Brain pericyte (primary cell): ENCODE measurements at places on chromosomes 3 and 15.

GRCh38 chr15:78981532-78982313, 36.9 kb upstream of the CTSH start:
- no peak for DNase-seq

DNA sequence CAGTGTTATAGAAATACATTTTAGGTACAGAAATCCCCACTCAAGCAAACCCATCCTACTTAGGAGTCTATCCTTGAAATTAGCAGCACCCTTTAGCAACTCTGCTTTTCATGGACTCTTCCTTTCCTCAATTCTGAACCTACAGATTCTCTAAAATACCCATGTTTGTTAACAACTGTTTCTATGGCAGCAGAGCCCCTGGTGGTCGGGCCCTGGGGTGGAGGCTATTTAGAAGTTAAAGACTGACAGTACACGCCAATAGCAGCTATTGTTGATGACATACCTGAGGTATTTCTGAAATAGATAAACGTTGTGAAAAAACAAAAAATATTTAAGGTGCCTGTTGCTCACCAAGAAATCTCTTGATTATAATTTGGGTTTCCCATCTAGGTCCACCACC, 23.4 kb upstream of the NRG4 start:
- DNase-seq, result no peak

- no peak for DNase-seq
Measured at GRCh38 chr3:136414476-136414875, 164.3 kb downstream of the PCCB start.

DNA sequence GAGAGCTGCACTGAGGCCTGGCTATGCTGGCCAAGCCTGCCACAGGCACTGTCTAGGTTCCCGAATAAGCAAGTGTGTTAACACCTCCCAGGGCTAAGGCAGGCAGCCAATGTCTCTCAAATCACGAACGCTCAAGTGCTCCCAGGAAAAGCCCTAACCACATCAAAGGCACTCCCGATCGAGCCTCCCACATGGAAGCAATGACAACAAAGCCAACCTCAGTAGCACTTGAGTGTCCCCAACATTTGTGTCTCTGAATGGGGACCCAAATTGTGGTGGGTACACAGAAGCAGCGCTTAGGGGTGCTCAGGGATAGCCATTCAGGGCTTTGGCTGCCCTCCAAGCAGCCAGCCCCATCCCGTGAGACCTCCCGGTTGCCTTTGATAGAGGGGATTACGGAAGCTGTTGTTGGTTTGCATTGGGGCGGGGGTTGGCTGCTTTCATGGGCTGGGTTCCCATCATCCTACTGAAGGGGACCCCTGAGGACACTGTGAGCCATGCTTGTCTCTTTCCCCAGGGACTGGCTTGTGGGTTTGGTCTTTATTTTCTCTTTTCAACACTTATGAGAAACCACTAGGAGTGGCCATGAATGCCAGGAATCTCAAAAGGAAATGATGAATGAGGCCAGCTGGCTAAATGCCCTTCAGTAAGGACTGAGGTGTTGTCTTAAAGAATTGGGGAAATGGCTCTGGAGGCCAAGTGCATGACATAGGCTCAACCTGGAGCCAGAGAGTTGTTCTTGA, 234.1 kb upstream of the FEZF2 start:
- no peak for DNase-seq

DNA sequence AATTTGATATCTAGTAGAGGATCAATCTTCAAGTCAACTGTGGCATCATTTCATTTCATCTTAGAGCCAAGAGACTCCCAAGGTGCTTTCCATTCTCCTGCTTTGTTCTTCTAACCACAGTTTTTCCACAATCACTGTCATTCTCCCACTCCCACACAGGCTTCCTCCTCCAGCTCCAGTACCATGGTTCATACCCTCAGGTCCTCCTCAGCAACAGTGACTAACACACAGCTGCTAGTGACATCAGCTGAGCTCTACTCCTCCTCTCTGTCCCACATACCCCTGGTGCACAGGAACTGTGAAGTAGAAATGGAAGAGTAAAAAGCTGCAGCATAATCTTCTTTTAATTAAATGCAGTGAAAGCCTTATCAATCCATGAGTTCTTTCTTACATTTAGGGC, 200.2 kb upstream of the DPH6 start:
- DNase-seq, result no peak

DNA sequence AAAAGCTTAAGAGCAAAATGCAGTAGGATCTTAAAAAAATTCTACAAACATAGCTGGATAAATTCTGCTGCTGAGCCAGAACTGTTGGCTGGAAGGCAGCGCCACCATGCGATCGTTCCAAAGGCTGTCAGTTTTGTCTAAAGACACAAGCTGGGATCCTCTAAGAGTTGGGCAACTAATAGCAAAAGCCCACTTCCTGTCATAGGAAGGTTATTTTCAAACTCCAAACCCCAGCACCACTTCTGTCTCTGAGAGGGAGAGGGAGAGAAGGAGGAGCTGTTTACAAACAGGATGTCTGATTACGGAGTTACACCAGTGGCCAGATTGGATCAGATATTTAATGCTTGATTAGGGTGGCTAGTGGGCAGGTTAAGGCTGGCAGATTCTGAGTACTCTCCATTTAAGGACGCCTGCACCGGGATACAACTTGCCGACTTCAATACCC, 44.0 kb downstream of the EIF4E3 start:
- DNase-seq, result no peak

GRCh38 chr3:136503056-136503455, 249.1 kb downstream of the STAG1 start:
- no peak for DNase-seq

DNA sequence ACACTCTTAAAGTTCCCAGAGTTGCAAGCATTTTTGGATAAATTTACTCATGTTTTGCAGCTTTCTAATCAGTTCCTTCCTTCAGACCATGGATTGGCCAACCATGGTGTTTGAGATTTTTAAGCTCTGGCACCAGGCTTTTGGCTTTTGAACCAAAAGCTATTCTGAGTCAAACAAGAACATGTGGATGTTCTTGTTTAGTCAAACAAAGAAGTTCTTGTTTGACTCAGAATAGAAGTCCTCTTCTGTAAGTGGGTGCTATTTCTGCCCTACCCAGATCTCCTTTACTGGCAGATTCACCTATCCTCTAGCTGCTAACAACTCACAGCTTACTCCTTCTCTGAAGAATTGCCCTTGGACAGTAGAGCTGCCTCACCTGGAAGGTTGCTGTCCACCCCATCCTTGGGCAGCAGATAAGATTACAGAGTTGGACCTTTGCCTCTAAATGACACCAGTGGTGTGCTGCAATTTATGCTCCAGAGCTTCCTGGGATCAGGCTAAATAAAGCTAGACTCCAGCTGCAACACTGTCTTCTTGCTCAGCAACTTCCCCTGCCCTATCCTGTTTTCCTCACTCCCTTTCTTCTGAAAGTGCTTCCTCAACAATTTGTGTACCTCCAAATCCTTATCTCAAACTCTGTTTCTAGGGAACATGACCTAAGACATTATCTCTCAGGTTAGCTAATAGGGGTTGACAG, 65.6 kb downstream of the COL6A6 start:
- DNase-seq, result no peak

DNA sequence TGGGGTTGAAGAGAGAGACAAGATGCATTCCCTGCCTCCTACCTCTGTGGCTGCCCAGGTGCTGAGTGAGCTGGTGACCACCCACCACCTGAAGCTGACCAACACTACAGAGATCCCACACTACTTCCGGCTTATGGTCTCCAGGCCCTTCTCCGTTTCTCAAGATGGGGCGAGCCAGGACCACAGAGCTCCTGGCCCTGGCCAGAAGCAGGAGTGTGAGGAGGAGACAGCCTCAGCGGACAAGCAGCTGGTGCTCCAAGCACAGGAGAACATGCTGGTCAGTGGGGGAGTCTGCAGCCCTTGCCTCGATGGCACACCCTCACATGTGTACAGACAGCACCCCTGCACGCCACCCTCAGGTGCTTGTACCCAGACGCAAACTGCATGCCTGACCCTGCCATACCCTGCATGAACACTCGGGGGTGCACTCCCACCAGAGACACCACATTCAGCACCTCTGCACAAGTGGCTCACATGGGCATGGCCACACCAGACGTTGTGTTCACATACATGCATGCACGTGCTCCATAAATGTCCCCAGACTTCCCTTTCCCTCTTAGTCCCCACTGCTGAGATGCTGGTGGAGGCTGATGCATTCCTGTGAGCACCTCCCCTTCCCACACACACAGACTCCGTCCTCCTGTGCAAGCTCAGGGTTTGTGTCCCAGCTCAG, 19.0 kb downstream of the ACAA1 start:
- DNase-seq, result no peak

DNA sequence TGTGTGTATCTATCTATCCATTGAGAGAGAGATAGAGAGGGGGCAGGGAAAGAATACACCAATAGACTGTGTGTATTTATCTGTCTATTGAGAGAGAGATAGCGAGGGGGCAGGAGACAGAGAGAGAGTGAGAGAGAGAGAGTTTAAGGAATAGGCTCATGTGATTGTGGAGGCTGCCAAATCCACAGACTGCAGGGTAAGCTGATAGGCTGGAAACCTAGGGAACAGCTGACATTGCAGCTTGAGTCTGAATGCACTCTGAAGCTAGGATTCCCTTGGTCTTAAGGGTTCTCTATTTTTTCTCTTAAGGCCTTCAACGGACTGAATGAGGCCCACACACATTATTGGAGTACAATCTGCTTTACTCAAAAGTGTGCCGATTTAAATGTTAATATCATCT, 255.8 kb downstream of the EPHA3 start:
- DNase-seq, result no peak

DNA sequence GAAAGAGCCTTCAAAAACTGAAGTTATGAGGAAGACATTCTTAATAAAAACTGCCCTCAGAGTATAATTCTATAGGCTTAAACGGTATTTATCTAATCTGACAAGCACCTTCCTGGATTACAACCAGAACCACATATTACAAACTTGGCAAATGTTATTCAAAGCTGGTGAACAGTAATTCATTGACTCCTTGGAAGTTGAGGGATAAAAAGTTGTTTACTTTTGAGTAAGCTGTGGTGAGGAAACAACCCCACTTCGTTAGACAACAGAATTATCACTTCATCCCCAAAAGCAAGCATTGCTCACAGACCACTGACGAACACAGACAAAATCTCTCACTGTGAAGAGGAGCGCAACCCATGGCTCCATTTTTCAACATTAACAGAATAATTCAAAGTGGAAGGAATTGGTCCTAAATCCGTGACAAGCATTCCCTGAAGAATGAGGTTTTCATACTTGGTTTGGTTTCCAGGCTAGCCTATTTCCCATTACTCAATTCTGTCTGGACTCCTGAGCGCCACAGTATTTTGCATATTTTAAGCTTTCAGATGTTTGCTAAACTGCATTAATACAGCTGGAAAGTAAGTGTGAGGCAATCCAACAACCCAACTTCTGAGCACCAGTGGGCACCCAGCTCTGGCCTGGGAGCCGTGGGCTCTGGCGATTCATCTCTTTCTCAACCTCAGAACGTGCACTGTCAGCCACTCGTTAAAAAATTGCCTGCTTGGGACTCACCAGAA, 32.7 kb downstream of the LRIG1 start:
- no peak for DNase-seq

- DNase-seq, result no peak
Measured at GRCh38 chr3:126003447-126004190, 34.6 kb downstream of the ROPN1B start.

- no peak for DNase-seq
Measured at GRCh38 chr3:72165317-72165716, 380.4 kb upstream of the PROK2 start.

GRCh38 chr15:68797191-68797590, 23.5 kb downstream of the ANP32A start:
- DNase-seq, result no peak

DNA sequence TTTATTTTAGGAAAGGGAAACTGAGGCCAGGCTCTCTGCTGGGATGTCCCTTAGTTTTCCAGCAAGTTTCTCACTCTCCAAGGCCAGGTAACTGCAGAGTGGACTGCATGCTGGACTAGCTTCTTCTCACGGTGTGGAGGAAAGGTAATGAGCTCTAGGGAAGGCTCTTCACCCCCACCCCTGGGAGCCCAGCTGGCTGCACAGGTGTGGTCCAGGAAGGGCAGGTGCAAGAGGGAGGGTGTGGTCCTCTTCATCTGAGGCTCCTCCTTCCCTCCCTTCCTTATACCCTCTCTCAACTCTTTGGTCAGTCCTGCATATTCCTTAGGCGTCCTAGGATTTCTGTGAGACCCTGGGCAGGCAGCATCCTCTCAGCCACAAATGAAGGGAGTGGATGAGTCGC, 33.9 kb downstream of the RNU5B-1 start:
- no peak for DNase-seq

DNA sequence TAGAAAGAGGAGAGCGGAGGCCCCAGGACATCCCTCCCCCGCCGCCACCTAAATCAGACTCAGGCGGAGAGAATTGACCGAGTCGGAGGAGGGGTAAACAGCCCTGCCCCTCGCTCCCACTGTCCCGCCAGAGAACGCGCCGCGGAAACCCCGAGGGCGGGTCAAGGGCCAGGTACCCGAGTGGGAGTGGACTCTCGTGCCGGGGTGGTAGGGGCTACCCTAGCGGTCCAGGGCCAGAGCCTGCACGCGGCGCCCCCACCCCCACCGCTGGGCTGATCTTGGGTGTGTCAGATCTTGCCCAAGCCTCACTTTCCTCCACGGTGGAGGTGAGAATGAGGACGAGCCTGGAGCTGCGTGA, 19.0 kb downstream of the SPATA12 start:
- DNase-seq, result no peak

DNA sequence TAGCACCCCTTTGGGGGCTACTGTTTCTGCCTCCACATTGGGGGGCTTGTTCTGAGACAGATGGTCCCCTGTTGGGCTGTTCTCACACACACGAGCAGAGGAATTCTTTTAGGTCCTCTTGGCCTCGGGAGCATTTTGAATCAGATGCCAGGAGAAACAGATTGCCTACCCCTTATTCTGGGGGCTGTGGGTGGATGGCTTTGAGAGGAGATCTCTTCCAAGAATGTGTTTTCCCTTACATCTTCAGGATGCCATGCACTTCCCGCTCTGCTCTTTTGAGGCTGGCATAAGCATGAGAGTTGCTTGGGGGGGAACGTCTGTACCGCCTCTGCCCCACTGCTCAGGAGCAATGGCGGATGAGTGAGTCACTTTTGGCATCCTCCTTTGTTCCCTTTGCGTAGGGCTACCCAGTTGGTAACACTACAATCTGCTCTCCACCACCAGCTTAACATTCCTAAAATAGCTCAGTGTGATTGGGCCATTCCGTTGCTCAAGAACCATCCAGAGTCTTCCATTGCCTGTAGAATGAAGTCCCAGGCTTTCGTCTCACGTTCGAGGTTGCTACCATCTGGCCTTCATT, 154.4 kb downstream of the RPLP1 start:
- no peak for DNase-seq
